ENCODE measurements at places on chromosomes 4 and X.

DNA sequence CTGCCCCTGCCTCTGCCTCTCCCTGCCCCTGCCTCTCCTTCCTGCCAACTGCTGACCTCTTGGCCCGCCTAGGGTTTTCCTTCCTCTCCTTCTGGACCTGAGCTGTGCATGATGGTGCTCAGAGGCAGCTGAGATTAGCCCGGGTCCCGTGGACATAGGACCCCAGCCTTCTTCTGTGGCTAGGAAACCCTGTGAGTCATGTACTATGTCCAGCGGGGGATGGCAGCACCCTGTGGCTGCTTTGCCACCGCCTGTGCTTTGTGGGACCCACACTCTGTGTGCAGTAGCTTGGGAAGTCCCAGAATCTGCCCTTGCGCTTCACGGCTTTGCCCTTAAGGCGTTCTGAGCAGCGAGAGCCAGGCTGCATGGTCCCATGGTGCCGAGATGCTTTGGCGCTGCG lies 105.5 kb upstream of the PSAPL1 start:
- DNase-seq = no peak

- no peak for DNase-seq
These were observed 85.3 kb downstream of the GATB start for GRCh38 chr4:151675411-151675971.

GRCh38 chr4:41408859-41409593 lies 128.9 kb upstream of the LIMCH1 start:
- DNase-seq = no peak

DNA sequence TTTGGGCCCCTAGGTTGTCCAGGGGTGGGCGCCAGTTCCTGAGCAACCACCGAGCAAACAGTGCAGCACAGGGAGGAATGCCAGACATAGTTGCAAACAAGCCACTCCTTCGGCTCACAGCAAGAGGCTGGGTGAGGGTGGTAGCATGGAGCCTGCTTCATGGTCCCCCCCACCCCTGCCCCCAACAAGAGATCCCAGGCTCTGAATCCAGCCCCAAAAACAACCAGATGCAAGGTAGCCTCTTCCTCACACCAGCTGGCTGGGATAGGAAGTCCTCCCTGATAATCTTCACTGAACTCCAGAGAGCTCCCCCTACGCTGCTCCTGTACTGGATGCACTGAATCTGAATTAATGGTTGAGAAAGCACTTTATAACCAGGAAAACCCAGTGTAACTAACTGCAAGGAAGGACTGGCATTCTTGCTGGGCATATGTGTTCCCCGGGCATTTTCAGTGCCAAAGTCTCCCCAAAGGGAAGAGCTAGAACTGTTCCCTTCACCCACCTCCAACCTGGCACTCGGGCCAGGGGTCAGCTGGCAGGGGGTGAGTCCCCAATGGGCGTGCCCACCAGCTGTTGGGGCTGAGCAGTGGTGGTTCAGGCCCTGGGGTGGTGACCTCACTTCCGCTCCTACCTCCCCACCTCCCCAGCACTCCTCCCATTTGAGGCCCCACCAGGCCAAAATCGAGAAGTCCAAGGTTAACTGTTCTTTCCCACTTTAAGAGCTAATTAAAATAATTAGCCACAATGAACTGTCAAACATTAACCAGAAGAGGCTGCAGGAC lies 1.5 kb downstream of the ELF4 start:
- peak; percentile 65 for DNase-seq

GRCh38 chr4:11632025-11632424 lies 203.3 kb upstream of the HS3ST1 start:
- no peak for DNase-seq

DNA sequence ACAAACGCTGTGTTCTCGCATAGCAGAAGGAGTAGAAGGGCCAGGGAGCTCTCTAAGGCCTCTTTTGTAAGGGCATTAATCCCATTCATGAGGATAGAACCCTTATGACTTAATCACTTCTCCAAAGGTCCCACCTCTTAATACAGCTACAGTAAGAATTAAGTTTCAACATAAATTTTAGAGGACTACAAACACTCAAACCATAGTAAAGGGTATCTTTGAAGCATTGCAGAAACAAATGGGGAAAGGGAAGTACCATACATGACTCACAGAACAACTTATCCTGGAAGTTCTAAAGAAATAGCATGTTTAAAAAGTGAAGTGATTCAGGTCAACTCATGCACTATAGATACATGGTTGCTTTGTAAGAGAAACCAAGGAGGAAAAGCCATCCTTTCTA lies 680.8 kb downstream of the RPA4 start:
- DNase-seq = peak; percentile 3

DNA sequence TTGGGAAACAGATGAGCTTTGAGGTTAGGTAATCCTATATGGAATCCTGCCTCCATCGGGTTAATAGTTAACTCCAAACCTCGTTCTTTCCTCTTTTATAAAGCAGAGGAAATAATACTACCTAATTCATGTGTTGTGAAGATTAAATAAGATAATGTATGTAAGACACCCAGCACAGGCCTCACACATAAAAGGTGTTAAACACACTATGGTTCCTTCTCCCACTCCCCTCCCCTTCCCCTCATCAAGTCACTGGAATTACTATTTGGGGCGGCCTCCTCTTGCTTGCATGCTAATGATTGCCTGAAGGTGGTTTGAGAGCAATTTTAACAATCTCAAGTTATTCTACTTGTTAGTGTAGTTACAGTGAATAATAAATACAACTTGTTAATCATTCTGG lies 404.4 kb upstream of the RASGEF1B start:
- no peak for DNase-seq

DNA sequence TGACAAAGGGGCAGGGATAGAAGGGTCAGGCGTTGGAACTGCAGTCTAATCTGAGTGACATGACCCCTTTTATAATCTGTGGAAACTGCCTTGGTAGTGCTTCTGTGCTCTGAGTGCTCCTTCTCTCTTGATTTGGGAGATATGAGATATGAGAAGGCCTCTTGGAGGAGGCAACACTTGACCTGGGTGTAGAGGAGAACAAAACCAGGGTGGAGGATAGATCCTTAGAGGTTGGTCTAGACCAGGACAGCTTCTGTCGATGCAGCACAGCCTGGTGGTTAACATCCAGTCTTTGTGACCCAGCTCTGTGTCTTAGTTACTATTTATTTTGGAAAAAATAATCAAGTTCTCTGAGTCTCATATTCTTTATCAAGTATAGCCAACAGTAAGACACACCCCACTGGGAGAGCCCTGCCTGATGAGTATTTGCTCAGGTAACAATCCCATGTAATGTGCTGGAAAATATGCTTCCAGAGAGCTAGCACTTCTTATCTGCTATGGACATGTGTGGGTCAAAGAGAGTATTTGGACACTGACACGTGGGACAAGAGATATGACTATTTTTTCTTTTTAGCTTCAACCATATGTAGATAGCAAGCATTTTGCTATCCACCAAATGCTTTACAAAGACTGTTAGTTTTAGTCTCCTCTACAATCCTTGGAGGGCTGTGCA lies 9.1 kb downstream of the USP51 start:
- no peak for DNase-seq

- DNase-seq = no peak
These were observed 130.2 kb upstream of the KIT start for GRCh38 chr4:54527532-54527931.

- no peak for DNase-seq
These were observed 77.4 kb downstream of the PLAC1 start for GRCh38 chrX:134580907-134581306.

GRCh38 chrX:119266364-119266995 lies 30.4 kb downstream of the PGRMC1 start:
- DNase-seq = peak; percentile 54

GRCh38 chr4:155889031-155889793 lies 14.3 kb upstream of the TDO2 start:
- peak; percentile 76 for DNase-seq

- DNase-seq = no peak
These were observed 384.8 kb downstream of the PPP4R3C start for GRCh38 chrX:27078371-27078770.

DNA sequence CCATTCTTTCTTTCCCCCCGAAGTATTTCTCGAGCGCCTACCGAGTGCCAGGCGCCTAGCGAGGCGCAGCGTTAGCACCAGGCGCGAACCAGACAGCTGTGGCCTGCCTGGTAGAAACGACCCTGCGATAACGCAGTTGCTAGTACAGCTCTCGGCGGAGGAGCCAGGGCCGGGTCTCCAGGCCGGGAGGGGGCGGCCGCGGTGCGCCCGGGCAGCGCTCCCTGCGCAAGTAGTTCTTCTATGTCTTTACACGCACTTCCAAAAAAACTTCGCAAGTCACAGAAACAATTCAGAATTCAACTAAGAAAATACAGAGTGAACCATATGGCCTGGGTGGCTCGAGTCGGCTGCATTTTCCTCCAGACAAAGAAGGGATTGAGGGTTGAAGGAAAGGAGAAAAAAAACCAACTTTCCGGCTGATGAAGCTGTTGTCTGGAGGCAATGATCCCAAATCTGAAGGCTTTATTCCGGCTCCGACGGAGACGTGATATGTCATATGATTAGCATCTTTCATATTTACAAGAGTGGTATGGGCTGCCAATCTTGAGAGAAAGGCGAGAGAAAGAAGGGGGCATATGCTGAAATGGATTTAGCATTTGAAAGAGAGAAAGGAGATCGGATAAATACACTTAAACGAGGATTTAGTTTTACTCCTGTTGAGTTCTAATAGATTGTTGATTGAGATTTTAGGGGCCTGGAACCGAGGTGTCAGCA lies 7.2 kb upstream of the NEUROG2 start:
- DNase-seq = peak; percentile 48

DNA sequence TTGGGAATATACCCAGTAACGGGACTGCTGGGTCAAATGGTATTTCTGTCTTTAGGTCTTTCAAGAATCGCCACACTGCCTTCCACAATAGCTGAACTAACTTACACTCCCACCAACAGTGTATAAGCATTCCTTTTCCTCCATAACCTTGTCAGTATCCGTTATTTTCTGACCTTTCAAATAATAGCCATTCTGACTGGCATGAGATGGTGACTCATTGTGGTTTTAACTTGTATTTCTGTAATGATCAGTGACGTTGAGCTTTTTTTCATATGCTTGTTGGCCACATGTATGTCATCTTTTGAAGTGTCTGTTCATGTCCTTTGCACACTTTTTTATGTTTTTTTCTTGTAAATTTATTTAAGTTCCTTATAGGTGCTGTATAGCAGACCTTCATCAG lies 81.2 kb downstream of the ADAM29 start:
- no peak for DNase-seq

DNA sequence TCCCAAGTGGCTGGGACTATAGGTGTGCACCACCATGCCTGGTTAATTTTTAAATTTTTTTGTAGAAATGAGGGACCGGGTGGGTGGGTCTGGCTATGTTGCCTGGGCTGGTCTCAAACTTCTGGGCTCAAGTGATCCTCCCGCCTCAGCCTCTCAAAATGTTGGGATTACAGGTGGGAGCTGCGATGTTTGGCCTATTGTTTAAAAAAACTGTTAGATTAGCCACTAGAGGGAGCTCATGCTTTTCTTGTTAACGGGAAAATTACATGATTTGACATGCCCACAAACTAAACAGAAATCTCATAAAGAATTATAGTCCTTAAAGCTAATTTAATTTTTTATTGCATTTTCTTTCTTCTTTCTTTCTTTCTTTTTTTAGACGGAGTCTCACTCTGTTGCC lies 5.0 kb upstream of the SDAD1 start:
- peak; percentile 90 for DNase-seq

DNA sequence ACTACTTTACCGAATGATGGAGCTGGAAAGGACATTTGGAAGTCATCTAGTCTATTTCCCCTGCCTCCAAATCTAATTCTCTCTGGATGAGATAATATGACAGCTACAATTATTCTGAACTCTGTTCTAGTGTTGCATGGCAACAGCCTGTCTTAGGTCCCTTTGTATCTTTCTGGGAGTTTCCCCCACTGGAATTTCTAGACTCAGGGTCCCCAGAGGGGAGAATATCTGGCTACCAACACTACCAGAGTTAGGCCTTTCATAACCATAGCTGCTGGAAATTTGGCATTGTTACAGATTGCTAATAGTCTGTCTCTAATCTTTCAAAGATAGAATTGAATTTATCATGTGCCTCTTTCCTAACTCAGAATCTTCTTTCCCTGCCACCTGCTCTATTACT lies 4.5 kb downstream of the MSN start:
- DNase-seq = no peak

DNA sequence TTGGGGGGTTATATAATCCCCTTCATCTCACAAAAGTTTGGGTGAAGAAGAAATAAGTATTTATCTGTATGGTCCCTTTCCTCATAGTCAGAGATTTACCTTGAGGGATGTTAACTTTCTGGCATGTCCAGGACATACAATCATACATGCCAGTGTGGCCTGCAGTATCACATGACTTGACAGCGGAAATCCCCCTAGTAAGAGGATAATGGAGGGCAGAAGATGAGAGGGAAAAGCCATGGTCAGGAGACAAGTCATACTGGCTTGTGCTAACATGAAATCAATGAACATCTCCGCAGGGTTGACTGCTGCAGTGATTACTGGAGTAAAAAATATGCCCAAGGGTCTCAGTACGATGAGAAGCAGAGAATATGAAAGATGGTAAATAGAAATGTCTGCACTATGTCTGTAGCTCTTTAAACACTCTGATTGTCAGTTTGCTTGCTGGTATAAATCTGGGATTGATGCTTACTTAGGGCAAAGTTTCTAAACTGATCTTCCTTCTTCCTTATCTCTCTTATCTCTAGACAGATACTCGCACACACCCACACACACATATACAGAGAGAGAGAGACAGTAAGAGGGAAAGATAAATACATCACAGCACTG lies 1385.6 kb upstream of the ADGRL3 start:
- no peak for DNase-seq

DNA sequence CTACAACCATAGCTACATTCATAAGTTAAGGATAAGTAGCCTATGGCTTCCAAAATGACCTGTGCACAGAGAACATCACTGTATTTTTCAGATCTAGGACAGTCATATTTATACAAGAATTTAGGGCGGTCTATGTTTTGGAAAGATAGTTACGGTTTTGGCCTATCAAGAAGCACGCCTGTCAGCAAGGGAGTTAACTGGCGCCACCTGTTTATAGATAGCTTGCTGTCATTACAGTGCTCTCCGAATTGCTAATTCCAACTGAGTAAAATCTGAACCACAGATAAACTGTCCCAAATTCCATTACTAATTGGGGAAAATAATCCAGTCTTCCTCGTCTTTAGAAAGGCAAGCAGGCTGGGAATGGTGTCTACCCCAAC lies 646 bp downstream of the ABCB7 start:
- no peak for DNase-seq

- no peak for DNase-seq
These were observed 32.9 kb downstream of the EREG start for GRCh38 chr4:74397748-74398426.

DNA sequence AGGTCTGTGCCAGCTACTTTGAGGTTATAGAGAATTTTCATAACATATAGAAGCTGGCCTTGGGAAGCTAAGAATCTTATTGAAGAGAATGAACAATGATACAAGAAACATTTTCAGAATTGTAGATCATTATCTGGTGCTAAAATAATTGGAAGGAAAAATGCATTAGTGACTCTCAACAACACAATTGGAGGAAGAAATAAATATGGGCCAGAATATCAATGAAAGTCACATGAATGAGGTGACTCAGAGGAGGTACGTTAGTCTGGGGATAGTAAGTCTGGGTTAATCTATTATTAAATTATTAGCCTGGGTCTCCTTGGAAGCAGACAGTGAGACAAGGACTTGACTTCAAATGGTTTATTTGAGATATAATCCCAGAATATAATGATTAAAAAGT lies 529.3 kb upstream of the SLIT2 start:
- DNase-seq = no peak

Measured in suppressor macrophage (primary cell).